T47D (cell line): ENCODE measurements at places on chromosomes 12 and 14.

DNA sequence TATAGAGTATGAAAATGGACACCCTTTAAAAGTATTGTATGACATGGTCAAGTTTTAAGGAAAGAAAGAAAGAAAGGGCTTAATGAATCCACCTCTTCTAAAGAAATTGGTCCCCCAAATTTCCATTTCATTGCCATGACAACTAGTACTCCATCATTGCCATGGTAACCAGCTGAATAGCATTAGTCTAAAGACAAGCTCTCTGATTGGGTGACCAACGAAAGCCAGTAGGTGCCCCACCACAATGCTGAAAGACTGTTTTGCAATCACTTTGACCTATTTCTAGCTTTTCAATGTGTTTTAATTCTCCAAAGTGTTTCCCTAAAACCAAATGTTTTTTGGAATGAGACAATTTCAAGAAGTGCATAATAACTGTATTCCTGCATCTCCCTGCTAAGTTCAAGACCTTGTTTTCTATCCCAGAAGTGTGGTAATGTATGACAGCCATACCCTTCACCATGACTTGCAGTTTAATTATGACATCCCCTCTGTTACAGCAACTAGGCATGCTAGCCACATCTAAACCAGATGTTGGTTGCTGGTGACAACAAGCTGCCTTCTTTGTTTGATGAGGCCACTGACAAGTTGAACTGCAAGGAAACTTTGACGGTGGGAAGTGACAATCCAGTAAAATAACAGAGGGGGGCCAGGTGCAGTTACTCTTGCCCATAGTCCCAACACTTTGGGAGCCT, 46.7 kb downstream of the KICS2 start:
- DNase-seq = no peak

DNA sequence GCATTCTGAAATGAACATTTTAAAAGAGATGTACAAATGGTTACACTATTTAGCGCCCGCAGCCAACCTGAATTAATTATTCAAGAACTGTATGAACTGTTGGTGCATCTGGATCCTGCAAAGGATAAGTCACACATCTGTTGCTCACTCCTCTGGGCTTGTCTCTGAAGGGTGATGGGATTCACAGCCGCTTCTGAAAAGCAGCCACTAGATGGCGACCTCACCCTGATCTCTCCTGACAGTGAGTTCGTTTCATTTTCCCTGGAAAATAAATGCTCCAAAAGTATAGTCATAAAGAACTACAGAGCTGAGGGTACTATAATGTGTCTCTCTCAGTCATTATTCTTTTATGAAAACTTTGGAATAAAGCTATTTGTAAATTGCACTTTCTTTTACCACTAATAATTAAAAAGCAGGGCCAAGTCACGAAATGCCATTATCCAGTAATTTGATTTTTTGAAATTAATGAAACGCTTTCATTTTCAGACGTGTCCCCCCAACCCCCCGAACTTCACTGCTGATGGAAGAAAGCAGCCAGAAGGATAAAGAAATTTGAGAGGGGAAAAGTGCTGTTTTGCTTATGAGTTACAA, 789.6 kb downstream of the NRXN3 start:
- peak; percentile 65 for DNase-seq

DNA sequence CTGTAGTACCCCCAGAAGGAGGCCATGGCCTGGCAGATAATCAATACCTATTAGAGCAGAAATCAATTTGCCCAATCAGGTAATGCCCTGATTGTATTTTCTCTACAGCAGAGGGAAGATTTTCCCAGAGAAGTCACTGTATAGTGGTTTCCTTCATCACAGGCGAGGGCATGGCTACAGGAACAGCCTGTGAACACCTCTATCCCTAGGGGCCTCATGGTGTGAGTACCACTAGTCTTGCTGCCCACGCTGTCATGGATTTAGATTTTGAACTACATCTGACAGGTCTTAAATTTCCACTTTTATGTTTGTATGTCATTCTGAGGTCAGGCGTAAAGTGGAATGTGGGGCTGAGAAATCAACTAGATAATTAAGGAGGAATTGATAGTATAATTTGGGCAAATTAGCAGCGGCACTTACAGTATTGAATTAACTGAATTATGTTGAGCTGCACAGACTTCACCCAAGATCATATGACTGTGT, 42.4 kb upstream of the STXBP6 start:
- no peak for DNase-seq

DNA sequence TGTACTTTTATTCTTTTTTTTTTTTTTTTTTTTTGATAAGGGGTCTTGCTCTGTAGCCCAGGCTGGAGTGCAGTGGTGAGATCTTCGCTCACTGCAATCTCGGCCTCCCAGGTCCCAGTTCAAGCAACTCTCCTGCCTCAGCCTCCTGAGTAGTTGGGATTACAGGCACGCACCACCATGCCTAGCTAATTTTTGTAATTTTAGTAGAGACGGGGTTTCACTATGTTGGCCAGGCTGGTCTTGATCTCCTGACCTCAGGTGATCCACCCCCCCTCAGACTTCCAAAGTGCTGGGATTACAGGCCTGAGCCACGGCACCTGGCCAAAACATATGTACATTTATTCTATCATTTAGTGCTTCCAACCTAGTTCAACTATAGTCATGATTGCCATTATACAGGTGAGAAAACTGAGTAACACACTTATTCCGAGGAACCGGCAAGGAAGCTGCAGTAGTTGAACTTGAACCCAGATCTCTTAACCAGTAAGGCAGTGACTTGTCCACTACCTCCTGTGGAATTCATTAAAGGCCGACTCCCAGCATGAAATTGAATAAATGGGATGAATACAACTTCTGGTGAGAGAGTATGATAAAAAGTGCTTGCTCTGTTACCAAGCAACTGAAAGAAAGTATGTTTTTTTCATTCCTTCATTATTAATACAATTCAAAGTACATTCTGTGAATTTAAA, 755 bp upstream of the ATF7IP start:
- DNase-seq = no peak

GRCh38 chr12:124852329-124852831, 11.3 kb downstream of the SCARB1 start:
- no peak for DNase-seq

GRCh38 chr12:49335955-49336644, 888 bp downstream of the C1QL4 start:
- no peak for DNase-seq

- no peak for DNase-seq
Observed at GRCh38 chr14:31377433-31377832, 42.9 kb downstream of the HEATR5A start.

GRCh38 chr14:24986206-24986893, 63.6 kb downstream of the STXBP6 start:
- no peak for DNase-seq

GRCh38 chr12:19021646-19022045, 107.9 kb upstream of the PLEKHA5 start:
- peak; percentile 60 for DNase-seq

DNA sequence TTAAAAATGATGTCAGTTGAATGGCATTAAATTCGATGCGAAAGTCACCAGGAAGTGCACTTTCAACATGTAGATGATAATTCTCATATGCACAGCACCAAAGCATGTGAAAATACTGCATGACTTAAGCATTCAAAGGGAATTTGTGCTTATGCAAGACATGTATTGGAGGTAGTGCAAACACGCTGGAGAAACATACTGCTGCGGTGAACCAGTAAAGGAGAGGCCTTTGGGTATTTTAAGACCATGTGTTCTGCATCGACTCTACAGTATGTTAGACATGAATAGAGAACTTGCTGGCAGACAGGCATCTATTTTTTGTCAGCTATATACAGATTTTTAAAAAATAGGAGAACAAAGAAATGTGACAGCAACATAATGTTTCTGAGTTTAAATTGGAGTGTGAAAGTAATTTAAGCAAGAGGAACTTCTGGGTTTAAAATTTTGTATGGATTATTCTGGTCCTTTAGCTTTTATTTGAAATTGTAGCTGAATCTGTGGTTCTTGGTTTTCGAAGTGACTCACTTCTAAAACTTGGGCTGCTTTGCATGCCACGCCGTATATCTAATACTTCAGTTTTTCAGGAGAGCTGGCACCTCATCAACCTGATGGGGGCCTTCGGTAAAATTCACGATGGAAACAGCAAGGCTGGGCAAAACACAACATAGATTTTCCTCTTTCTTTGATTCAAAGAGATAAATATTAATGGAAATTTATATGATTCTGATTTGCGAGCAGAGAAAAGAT, 408.7 kb downstream of the APAF1 start:
- no peak for DNase-seq

DNA sequence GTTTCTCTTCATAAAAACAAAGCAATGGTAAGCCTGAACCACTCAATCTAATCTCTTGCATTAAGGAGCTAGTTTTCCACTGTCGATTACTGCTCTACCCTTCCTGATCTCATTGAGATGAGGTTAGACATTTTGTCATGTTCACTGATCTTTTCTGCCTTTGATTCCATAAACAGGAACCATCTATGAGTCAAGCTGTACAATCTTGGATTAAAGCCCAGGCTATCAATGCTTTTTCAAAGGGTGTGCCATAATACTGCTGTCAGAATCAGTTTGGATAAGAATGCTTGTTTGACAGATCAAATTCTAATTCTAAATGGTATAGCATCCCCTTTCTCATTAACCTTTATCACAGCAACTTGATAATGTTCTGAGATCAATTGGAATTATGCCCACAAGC, 16.1 kb downstream of the GRIP1 start:
- DNase-seq = no peak

DNA sequence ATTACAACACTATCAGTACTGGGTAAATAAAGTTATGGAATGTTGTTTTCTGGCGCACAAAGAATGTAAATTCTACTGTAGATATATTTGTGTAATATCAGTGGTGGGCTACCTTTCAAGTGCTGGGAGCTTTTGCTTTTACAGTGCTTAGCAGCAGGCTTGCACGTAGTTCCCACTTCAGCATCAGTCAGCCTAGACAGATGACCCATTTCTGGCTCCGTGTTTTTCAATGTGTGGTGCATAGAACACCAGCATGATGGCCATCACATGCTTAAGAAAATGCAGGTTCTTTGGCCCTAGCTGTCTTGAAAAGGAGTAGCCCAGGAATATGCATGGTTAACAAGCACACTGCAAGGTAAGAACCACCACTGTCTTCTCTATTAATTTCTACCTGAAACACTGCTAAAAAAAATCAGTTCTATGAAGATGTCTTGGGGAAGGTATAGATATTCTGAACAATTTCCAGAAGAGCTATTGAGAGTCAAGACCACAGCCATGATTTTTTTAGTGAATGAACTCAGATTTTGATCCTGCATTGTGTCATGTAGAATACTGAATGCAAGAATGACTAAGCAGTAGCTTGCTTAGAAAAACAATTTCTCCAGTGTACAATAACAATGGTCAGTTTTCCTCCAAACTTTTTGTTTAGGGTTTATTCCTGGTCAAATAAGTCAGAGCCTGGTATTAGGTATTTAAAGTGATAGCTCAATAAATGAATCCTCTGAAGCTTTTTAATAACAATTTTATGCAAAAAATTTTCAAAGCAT, 195.7 kb downstream of the AKAP6 start:
- DNase-seq = no peak

- no peak for DNase-seq
Observed at GRCh38 chr14:77375164-77375950, 1.5 kb downstream of the TMED8 start.

DNA sequence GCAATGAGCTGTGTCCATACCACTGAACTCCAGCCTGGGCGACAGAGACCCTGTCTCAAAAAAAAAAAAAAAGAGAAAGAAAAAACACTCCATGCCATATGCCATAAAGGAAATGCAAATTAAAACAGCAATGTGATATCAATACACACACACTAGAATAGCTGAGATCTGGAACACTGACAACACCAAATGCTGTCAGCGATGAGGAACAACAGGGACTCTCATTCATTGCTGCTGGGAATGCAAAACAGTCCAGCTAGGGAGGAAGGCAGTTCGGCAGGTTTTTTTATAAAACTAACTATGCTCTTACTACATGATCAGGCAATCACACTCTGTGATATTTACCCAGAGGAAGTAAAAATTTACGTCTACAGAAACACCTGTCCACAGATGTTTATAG, 3.4 kb upstream of the ABCB9 start:
- no peak for DNase-seq

DNA sequence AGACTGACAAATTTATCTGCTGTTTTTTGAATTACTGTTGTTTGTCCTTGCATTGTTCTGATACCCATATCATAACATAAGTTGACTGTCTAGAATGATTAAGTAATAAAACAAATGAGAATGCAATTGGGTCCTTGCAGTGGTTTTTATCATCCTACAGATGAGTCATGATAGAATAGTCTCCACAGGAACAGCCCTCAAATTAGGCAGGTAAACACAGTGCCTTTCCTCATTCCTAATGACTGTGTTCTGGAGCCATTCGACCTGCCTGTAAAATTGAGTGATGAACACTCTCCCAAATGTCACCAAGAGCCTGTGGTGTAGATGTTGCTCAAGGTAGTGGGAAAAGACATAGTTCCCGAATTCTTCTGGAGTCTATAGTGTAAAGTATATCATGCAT, 12.3 kb downstream of the NKX2-8 start:
- DNase-seq = no peak

DNA sequence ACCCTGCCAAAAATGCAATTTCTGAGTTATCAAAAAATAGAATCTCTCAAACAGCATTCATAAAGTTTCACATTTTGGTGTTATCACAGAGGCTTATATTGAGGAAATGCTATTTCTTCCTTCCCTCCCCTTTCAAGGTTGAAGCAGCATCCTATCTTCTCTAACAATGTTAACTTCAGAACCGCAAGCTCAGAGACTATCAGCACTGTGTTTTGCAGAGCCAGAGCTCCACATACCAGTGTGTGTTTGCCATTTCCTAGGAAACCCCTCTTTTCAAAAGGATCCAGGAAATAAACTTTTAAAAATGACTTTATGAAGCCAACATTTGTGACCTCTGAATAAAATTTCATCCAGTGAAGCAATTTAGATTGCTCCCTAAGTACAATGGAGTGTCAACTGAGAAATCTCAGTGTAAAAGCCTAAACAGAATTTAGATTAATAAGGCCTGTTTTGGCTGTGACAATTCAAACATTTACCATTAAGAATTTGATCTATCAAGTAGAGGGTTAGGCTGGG, 332.6 kb downstream of the NOVA1 start:
- no peak for DNase-seq

DNA sequence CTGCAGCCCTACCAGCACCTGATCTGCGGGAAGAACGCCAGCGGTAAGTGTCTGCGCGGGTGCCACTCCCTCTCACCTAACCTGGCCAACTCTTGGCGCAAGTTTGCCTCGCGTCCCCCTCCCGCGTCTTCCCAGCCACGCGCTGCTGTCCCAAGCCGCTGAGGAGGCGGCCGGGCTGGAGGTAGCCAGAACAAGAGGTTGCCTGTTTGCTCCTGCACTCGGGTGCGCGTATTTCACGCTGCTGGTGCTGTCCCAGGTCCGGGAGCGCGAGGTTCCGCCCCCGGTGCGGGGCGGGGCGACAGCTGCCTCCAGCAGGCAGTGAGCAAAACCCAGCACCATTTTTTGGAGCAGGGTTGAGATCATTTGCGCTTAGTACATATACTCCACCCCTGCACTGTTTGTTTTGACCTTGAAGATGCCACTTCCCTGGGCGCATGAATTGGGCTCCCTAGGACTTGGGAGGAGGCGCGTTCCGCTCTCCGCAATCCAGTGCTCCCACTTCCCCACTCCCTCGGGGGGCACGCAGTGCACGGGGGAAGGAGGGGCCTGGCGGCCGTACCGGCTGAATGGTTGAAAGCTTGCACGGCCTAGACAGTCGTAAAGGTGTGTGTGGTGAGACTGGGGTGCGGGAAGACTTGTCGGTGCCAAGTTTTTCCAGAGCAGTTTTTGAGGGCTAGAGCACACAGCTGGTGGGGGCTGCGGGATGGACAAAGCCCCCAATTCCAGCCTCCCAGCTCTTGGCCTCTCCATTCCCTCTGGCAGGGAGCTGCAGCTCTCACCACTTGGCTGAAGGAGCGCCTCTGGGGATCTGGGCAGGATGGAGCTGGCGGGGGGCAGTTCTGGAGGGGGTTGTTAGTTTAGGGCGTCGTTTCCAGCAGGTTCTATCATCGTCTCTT, 226.9 kb upstream of the CRY1 start:
- peak; percentile 85 for DNase-seq
